ENCODE measurements at places on chromosomes 12 and 14.

GRCh38 chr14:99724196-99724891 lies 40.2 kb downstream of the CYP46A1 start:
- no peak for DNase-seq

DNA sequence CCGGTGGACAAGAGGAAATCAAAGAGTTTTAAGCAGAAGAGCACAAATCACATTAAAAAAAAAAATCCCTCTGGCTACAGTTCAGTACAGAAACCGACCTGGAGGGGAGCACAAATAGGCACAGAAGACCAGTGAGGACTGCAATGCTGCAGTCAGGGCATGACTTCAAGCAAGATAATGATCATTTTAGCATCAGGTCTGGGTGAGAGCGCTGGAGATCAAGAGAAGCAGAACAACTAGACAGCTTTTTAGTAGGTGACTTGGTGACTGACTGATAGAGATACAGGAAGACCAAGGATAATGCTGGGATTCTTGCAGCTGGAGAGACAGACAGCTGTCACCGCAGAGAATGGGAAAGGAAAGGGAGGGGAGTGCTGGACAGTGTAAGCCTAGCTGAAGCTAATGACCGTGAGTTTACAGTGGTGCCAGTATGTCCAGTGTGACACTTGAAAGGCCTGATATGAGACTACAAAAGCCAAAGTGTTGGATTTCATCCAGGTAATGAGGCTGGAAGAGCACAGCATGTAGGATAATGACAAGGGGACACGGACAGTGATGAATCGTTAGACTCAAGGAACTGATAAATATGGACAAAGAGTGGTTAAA lies 5.6 kb downstream of the NFYB start:
- DNase-seq, result no peak

DNA sequence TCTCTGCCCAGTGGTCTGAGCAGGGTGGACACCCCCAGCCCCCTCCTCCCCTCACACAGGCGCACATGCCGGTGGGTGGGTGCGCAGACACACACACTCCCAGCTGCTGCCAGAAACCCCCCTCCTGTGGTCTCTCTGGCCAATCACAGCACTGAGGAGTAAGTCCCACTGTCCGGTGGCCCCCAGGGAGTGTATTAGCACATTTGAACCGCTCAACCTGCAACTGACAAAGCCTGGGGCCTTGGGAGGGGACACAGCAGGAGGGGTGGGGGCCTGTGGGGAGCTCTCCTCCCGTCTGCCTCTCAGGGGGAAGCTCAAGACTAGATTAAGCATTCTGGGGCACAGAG lies 11.7 kb downstream of the FIGNL2 start:
- no peak for DNase-seq

GRCh38 chr12:29710104-29710503 lies 73.6 kb downstream of the TMTC1 start:
- DNase-seq, result no peak

- DNase-seq, result no peak
Measured at GRCh38 chr12:4420138-4420670, 25.4 kb downstream of the FGF6 start.
